ENCODE measurements at places on chromosomes 4 and X.

GRCh38 chrX:154046031-154046781, 26.5 kb upstream of the IRAK1 start:
- DNase-seq, result no peak

DNA sequence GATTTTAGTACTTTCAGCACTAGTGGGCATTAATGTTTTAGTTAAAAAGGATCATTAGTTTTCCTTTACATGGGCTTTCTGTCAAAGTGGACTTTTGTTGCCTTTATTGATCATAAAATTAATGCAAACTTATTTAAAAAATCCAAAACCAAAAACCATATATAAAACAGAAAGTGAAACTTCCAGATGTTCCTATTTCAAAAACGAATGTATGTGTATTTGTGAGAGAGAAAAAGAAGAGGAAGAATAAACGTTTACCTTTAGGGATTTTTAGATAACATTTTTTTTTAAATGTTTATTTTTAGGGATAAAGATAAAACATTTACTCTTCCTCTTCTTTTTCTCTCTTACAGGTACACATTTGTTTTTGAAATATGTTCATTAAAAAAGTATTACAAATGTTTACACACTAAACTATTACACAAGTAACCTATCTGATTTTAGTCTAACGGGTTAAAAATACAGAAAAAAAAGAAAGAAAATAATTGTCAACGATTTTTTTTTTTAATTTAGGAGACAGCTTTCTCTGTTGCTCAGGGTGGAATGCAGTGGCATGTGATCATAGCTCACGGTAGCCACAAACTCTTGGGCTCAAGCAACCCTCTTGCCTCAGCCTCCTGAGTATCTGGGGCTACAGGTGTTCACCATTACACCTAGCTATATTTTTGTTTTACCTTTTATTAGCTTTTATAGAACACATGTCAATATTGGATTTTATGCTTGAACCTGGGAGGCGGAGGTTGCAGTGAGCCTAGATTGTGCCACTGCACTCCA, 16.8 kb upstream of the COX18 start:
- no peak for DNase-seq

GRCh38 chr4:155982736-155983385, 29.2 kb upstream of the CTSO start:
- DNase-seq, result no peak

DNA sequence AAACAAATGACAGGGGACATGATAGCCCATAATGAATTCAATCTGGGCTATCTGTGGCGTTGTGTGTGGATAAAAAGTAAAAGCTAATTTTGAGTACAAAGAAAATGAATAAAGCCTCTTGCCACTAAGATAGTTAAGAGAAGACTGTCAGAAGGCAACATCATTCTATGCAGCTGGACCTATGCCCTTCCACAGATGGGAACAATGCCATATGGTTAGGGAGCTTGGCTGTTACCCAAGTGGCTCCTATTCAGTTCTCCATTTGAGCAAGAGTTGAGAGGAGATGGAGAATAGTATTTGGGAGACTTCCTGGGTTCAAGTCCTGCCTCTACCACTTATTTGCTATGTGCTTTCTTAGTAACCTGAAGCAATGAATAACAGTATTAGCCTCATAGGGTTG, 107.7 kb downstream of the ANXA3 start:
- no peak for DNase-seq

GRCh38 chr4:20486433-20486832, 213.8 kb upstream of the PACRGL start:
- DNase-seq, result no peak

GRCh38 chr4:113468165-113469022, 293.1 kb downstream of the CAMK2D start:
- DNase-seq, result peak; percentile 1

All from esophagus squamous epithelium (tissue), 5 donors.